NCI-H526 treated with DMSO at 0.1 percent for 48 hours (cell line): ENCODE measurements at places on chromosomes 3 and 15.
A peak's percentile ranks its signal among the peaks of the same experiment; 100 is the strongest.

DNA sequence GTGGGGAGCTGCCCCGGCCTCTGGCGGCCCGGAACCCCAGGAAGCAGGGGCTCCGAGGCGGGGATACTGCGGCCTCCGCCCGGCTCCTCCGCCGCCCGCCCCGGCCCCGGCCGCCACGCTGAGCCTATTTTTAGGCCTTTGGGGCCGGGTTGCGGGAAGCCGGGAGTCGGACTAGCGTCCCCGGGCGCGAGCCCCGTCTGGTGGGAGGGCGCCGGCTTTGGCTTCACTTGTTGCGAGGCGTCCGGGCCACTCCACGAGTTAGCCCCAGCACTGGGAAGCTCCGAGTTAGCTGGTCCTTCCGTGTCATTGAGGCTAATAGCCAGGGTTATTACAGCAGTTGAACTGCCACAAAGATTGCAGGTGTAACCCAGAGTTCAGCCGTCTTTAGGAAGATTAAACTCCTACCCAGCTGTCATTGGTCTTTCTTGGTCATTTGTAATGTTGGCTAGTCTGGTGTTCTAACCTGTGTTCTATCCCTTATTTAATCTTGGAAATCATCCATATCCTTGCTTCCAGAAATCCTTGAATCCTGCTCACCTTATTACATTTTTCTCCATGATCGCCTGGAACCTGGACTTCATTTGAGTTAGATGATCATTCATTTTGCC is 791 bp downstream of the GYG1 start:
- DNase-seq: peak; percentile 24

DNA sequence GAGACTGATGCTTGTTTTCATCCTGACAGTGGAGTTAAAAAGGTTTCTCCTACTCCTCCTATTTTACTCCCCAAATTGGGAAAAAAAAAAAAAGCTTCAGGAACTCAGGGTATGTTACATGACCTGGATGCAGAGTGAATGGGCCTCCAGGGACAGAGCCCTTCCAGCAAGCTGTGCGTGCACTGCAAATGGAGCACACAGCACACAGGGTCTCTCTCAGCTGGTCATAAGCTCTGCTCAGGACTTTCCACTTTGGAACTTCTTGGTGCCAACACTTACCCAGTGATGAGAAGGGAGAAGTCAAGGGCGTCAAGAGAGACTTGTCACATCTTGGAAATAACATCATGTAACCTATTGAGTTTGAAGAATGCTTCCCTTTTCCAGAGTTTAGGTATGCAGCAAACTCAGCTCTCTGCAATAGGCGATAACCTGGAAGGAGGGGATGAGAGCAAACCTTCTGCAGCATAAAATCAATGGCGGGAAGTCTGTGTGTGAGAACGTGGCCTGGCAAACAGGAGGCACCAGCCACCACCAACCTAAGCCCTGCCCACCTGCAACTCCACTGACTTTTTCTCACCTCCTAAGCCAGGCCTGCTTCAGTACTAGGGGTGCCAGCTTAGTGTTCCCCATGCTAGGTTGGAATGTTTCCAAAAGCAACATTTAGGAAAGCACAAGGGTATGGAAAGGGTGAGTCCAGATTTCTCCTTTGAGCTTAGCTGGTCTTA is 39.8 kb downstream of the MYZAP start:
- no peak for DNase-seq

DNA sequence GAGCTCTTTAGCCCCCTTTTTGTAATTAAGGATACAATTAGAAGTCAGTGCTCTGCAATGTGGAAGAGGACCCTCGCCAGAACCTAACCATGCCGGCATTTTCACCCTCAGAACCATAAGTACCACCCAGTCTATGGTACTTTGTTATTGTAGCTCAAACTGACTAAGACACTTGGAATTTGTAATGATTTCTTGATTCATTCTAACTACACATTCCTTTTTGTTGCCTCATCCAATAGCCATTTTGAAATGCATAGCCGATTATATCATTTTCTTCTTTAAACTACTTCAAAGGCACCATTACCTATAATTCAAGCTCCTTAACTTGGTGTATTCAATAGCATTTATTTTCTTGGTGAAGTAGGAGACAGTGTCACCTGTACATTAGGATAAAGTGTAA is 61.4 kb downstream of the GLB1 start:
- DNase-seq: no peak

DNA sequence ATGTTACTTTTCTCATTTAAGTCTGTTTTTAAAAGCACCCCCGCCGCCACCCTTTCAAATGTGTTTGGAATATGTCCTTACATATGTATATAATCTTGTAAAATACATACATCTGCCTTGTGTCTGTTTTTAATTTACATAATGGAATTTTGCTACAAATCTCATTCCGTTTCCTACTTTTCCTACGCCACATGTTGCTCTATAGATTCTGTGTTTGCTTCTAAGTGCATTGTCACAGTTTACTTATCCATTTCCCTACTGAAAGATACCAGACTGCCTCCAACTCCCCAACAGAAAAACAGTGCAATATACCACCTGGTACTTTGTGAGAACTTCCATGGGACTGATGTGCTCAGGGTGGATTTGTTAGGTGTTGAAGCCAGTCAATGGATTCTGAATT is 70.2 kb downstream of the ABHD5 start:
- DNase-seq: no peak

DNA sequence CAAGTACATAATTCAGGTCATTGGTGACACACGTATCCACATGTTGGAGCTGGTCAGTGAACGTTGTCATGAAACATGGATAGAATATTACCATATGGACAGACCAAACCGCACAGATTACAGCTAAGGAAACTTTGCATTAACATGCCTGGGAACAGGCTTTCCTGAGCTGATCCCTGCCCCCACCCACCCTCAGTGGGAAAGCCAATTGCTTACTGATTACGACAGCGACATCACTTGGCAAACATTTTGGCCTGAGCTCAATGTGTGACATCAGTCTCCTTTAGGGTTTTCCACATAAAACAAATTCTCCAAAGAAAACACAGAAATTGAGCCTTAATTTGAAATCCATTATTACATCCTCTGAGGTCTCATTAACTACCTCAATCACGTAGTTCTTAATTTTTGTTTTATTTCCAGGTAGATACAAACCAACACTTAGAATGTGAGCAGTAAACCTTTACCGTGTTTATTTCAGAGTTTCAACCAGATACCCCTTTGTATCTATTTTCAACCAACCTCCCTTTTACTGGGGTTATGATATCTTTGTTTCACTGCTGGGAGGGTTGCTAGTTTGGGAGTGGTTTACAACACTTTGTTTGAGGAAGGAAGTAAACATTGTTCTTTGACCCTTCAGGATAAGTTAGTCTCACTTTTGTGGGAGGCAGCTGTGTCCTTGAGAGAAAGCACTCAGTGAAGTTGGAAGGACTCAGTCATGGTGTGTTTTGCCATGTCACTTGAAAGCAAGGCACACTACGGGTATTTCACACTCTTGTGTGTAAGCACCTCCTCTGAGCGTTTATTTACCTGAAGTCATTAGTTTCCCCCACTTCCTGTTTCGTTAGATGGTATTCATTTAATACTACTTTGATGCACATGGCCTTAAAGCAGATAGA is 103.1 kb downstream of the CMSS1 start:
- no peak for DNase-seq

DNA sequence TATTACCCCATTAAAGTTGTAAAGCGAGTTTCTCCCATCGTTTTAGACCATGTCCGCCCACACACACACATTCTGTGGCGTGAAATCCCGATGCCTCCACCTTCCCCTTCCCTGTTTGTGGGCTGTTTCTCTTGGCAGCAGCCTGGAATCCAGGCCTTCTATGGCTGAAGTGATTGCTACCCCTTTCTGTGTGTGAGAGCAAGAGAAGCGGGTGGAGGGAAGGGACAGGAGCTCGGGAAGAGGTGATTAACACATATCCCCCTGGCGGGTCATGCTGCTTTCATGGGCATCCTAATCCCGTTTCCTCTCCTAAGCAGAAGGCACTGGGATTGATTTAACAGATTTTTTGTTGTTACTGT is 283.8 kb upstream of the RGMA start:
- DNase-seq: no peak

GRCh38 chr3:133934996-133935842 is 39.5 kb upstream of the RAB6B start:
- DNase-seq: no peak

DNA sequence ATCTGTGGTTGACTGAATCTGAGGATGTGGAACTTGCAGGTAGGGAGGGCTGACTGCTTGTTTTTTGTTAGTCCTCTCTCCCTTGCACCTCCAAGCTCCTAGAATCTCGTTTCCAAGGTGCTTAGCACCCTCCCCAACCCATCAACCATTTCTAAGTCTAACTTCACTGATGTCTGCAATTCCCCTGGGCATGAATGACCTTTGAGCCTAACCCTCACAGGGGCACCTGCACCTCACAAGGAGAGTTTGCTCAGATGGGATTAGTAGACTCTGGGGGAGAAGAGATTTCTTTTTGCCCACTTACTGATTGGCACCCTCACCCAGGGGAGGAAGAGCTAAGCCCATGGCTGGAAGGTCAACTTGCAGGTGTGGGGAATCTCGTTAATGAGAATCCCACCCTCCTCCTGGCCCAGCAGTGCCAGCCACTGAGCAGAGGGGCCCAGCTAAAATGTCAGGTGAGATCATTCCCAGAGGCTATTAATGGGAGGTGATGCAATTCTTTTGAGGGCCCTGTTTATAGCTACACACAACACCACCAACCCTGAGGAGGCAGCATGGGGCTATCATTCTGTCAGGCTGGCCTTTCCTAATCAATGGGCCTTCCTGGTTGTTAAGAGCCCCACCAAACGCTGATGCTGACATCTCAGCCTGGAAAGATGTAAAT is 81.6 kb upstream of the HERC1 start:
- DNase-seq: no peak
